Esophagus mucosa (tissue), 1 donor: ENCODE measurements at places on chromosomes 5 and 9.

DNA sequence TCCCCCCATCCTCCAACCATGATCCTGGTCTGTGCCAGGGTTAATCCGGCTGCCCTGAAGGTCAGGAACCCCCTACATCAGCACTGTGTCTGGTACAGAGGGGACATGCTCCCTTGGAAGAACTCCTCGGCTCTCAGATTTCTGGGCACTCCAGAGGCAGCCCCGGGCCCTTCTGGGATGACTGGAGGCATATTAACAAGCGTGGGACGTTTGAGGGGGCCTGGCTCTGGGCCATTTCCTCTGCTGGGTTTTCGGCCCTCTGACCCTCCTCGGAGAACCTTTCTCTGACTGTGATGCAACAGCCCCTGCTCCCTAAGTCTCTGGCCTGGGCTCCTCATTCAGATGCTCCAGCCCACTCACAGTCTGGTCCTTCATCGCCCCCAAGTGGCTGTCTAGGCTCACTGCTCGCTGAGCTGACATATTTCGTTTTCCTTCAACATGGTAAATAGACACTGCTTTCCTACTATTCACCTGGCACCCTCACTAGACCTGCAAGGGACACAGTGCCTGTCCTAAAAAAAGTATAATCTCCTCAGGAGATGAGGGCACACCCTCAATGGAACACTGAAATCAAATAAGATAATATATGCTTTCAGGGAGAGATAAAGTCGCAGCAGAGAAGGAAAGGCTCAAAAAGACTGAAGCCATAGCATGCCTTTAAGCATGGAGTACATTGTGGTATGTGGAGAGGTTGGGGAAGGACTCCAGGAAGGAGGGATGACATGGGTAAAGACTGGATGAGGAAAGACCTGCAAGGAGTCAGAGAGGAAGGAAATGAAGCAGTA, 404.7 kb upstream of the TRPC7 start:
- ATAC-seq, result peak; percentile 80

DNA sequence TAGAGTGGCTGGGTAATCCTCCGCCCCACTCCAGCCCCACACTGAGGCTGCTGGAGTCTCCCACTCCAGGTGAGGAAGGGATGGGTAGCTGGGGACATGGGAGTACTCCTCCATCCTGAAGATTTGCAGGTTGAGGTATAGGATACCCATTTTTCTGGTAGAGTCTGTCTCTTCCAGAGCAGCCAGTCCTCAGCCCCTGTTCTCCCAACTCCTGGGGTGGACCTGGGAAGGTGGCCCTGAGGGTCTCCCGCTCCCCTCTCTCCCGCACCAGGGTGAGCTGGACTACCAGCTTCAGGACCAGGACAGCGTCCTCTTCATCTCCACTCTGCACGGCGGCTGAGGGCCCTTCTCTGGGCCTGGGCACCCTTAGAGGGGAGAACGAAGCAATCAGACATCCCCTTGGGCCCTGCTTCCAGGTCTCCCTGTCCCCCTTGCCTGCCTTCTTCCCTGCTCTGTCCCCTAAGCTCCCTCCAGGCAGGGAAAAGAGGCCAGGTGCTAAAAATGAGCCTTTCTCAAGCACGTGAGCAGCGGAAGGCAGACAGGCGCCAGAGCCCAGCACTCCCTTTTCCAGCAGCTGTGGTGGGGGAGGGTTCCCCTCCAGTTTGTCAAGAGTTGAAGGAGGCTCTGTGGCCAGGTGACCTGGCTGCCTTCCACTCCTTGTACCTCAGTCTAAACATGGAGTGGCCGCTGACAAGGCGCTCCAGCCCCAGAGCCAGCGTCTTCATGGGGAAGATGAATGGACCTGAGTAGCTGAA, 18.4 kb downstream of the URM1 start:
- ATAC-seq, result no peak

DNA sequence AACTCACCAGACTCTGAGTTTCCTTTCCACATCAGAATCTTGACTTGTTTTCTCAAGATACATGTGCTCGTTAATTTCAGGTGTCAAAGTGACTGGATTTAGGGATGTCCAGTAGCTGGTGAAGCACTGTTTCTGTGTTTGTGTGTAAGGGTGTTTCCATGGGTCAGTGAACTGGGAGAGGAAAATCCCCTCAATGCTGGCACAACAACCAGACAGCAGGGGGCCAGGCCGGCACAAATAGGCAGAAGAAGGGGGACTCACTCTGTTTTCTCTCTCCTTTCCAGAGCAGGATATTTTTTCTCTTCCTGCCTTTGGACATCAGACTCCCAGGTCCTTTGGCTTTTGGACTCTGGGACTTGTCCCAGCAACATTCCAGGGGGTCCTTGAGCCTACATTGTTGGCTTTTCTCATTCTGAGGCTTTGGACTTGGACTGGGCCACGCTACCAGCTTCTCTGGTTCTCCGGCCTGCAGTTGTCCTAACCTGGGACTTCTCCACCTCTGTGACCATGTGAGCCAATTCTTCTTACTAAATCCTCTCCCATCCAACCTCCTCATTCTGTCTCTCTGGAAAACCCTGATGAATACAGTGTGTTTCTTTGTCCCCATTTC, 144.0 kb downstream of the CAAP1 start:
- ATAC-seq, result no peak

- ATAC-seq, result peak; percentile 85
These were observed 26.0 kb downstream of the ELL2 start for GRCh38 chr5:95935553-95936100.

- ATAC-seq, result no peak
These were observed 23.6 kb downstream of the FABP6 start for GRCh38 chr5:160252916-160253315.

DNA sequence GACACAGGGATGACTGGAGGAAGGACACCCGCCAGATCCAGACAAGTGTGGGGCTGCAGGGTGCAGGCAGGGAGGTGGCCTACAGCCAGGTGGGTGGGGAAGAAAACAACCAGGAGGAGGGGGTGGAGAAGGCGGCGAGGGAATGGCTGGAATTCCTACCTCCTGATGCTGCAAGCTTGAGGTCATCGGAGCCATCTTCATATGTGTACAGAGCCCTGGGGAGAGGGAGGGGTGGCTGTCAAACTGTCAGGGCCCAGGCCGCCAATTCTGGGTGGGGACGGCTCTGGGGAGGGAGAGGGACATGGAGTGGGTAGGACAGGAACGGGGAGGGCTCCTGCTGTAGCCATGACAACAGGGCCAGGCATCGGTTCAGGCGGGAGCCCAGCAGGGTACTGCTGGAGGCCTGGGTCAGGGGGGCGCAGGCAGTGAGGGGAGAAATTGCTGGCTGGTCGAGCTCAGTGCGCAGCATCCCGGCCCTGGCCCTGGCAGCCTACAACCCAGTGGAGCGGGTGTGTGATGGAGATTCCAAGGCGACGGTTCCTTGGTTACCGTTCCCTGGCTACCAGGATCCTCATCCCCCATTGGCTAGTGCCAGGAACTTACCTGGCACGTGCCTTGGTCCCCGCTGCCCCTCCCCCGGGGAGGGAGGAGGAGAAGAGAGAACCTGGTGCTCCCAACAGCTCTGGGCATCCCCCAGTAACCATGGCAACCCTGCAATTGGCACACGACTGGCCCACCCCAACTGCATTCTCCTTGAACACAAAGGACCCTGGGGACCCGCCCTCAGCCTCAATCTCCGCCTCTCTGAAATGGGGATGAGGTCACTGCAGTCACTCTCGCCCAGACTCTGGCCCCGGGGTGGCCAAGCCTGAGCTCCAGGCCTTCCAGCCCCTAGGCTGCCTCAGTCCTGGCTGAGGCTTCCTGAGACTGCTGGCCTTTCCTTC, 4.5 kb downstream of the DBN1 start:
- ATAC-seq, result no peak

GRCh38 chr9:95512709-95513095, 4.1 kb downstream of the PTCH1 start:
- no peak for ATAC-seq

- peak; percentile 84 for ATAC-seq
These were observed at the start of gene SH3TC2 for GRCh38 chr5:149063017-149063687. Gene SH3TC2 (minus strand): TSS chr5:149063062. CDS start chr5:149063022, 40 bp downstream.

DNA sequence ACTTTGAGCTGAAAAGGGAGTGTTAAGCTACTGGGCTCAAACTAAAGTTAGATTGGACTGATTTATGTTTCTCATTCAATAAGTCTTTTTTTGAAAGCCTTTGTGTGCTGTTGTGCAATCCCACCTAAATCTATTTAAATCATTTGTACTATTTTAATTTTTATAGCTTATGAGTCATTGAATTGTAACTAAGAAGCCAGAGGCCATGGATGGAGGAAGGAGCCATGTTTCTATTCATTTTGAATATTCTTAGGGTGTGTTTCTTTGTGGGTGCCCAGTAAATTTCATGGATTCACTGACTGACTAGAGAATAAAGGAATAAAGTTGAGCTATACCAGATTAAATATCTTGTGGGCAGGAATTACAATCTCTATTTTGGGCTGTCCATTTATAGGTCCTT, 238.5 kb downstream of the KIF4B start:
- peak; percentile 87 for ATAC-seq

DNA sequence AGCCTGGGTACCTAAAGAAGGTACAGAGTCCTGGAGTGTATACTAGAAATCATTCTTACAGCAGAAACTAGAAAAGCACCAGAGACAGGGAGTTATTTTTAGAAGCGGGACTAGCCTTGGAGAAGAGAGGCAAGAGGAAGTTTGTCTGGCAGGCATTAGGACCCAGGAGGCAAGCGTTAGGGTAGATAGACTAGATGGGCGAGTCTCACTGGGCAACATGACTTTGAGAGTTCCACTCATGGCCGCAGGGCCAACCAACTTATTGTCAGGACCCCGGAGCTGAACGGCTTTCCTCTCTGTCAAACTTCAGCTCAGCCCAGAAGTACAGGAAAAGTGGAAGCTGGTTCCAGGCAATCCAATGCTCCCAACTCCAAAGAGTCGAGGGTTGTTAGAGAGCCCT, 34.1 kb upstream of the NPR3 start:
- no peak for ATAC-seq

DNA sequence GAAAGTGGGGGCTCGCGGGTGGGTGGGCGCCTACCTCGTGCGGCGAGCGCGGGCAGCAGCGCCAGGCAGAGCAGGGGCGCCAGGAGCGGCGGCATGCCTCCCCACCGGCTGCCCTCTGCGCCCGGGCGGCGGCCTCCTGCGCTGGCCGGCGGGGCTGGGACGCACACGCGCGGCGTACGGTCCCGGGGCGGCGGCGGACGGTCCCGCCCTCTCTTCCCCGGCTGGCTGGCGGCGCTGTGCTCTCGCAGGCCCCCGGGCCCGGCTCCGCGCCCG, 220 bp downstream of the NOTCH1 start:
- no peak for ATAC-seq

DNA sequence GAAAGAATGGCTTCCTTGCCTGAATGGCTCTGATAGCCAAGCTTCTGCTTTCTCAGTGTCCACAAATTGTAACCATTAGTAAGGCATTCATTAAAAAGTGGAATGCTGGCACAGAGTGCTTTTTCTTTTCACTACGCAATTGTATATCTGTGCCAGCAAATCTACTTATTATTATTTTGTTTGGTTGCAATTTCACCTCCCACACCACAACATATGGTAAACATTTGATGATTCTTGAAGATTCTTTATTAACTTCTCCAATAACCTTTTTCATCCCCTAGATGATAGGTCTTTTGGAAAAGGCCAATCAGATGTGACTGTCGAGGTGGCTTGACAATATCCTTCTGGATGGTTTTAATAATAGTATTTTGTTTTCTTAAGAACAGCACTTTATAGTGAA, 234.1 kb downstream of the TMEM38B start:
- no peak for ATAC-seq

- ATAC-seq, result no peak
These were observed 4.5 kb downstream of the LSM11 start for GRCh38 chr5:157747766-157748700.

DNA sequence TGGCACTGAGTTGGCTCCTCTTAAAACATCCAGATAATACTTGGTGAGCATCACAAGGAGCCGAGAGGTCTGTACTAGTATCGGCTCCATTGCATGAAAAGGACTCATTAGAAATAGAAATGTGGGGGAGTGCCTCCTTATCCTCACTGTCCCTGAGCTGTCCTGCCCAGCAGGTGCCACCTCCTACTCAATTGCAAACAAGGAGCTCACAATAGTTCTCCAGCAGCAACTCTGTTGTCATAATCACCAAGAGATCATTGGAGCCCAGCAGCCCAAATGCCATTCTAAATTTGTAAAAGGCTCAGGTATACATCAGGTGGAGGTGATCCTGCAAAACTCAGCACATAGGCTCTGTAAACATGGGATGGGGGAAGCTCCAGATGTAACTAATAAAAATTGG, 99.1 kb downstream of the PLK2 start:
- ATAC-seq, result no peak

DNA sequence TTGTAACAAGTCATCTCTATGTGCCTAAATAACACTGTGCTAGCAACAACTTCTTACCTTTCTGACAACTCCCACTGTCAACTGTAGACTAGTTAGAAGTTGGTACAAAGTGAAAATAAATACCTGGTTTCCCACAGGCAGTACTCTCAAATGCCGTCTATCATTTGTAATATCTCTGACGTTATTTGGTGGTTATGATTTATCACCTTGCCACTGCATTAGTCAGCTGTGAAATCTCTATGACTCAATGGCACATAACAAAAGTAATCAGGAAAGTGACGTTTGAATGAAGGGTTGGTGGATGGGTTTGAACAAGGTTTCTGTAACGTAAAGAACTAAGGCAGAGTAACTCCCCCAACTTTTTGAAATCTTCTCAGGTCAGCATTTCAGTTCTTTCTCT, 592.3 kb downstream of the MAT2B start:
- no peak for ATAC-seq

DNA sequence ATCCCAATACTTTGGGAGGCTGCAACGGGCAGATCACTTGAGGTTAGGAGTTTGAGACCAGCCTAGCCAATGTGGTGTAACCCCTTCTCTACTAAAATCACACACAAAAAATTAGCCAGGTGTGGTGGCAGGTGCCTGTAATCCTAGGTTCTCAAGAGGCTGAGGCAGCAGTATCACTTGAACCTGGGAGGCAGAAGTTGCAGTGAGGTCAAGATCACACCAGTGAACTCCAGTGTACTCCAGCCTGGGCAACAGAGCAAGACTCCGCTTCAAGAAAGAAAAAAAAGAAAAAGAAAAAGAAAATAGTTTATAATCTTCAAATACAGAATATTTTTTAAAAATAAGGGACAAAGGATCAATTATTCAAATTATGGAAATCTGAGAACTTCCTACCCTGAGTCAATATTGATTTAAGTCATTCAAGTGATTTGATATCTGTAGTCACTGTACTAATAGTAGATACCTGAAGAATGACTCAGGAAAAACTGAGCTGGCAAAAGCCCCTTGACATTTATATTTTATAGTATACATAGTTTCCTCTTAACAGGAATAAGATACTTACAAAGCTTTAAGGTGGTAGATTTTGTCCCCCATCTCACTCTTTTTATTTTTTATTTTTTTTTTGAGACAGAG, 61.8 kb downstream of the PTBP3 start:
- no peak for ATAC-seq

GRCh38 chr9:136329211-136329627, 1.9 kb downstream of the GPSM1 start:
- ATAC-seq, result no peak

DNA sequence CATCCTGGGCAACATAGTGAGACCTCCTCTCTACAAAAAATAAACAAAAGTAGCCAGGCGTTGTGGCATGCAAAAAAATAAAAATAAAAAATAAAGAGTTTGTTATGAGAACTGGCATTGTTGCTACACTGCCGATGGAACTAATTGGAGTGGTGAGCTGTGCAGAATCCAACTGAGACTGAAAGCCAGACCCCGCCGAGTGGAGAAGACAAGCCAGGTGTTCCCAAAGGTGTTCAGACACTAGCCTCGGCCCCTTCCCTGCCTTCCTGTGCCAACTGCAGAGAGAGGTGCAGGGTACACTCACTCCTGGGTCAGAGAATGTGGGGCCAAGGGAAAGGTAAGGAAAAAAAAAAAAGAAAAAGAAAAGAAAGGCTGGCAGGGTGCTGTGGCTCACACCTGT, 37.7 kb upstream of the WDR38 start:
- ATAC-seq, result no peak
